ENCODE measurements at places on chromosomes 6 and 20.

DNA sequence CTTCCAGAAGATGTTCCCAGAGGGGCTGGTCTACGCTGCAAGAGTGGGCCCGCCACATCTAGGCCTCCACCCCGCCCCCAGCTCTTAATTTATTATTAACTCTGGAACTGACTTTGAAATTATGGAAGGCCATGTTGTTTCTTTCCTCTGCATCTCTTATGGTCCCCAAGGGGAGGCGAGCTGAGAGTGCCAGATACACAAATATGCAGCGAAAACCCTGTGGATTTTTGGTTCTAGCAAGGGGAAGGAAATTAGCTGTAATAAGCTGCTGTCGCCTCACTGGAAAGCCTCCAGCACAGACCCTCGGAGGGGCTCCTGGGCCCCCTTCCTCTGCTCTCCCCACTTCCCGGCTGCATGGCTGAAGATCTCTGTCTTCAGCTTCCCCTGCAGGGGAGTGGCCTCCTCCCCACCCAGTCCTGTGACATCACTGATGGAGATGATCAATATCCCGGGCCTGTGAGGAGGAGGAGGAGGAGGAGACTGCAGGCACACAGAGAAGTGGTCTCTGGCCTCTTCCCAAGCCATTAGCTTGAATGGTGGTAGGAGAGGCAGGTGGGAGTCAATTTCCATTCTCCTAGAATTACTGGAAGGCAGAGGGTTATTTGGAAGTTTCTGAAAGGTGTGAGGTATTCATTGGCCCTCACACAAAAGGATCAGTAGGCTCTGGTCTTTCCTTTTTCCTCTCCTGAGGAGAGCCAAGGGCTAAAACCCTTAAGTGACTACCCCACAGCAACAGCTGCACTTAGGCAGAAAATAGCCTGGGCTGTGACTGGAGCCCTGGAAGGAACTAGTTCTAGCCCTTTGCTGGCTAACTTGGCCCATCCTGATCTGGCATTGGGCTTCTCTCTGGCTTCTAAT, 39.7 kb upstream of the CCDC167 start:
- DNase-seq: no peak

- DNase-seq: no peak
Observed at GRCh38 chr6:106134087-106134770, 48.1 kb downstream of the PRDM1 start.

DNA sequence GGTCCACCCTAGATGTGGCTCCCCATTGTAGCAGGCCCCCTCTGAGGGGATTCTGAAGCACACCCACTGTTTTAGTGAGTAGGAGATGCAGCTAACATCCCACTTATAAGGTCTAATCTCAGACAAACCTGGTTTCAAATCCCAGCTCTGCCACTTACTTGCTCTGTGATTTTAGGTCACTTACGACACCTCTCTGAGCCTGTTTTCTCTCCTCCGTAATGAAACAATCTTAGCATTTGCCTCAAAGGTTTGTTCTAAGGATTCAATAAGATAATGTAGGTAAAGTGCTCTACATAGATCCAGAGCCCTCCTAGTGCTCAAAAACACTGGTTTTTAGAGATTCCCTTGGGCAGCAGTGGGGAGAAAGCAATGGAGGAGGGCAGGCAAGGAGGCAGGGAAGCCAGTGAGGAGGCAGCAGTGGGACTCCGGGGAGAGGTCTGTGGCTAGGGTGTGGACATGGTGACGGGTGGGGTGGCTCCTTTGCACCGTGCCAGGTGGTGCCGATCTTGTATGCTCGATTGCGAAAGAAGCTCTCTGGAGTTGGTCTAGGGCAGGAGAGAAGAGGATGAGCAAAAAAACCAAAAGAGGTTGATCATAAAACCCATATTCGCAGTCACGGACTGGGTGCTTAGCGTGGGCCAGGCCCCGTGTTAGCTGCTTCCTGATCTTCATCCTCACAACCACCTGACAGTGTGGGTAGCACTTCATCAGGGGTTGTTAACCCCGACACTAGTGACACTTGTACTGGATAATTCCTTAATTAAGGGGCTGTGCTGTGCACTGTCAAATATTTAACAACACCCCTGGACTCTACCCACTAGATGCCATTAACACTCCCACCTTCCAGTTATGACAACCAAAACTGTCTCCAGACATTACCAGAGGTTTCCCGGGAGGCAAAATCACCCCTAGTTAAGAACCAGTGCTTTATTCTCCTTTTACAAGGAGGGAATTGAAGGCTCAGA, 16.8 kb upstream of the PTGIS start:
- DNase-seq: no peak

- no peak for DNase-seq
Observed at GRCh38 chr20:2315440-2315778, 19.6 kb downstream of the TGM3 start.

DNA sequence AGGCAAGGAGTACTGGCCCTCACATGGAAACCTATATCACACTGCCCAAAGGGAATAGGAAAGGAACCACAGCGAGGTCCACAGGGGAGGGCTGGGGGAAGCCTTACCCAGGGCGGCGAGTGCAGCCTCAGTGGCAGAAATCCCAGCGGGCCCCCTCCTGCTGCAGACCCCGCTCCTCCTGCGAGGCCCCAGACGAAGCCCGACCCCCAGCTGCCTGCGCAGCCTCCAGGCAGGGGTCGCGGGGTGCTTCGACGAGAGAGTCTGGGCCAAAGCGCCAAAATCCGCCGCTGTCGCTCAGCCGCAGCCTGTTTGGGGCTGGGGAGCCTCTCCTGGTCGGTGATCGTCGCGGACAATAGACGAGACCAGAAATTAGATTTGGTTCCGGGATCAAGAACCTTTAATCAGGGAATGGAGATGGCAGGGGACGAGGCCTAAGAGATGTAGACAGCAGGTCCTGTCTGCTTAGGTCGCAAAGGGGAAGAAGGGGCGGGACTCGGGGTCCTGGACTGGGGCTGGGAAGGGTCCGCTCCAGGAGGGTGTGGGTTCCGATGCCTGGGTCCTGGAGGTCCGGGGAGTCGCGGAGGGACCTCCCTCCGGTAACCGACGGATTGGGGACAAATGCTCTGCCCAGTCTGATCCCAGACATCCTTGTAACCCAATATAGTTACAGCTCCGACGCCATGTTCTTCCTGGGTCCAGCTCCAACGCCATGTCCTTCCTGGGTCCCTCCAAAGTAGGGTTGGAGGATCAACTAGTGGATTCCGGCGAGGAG, 36.4 kb upstream of the HLA-E start:
- DNase-seq: no peak

GRCh38 chr20:33821270-33821836, 10.2 kb downstream of the CHMP4B start:
- DNase-seq: no peak

DNA sequence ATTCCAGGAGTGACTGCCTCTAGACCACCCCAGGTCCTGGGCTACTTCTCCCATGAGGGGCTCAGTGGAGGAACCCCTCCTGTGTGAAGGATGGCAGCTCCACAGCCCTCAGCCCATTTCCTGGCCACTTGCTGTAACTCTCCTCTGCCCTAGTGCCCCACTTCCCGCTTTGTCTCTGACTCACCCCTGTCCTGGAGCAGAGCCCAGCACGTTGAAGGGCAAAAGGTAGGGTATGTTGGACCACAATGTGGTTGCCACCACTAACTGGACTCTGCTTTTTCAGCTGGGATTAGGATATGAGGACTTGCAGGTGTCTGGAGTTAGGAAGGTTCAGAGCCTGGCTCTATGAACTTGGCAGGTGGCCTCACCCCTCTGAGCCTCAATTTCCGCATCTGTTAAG, 2.4 kb downstream of the MYBL2 start:
- no peak for DNase-seq

DNA sequence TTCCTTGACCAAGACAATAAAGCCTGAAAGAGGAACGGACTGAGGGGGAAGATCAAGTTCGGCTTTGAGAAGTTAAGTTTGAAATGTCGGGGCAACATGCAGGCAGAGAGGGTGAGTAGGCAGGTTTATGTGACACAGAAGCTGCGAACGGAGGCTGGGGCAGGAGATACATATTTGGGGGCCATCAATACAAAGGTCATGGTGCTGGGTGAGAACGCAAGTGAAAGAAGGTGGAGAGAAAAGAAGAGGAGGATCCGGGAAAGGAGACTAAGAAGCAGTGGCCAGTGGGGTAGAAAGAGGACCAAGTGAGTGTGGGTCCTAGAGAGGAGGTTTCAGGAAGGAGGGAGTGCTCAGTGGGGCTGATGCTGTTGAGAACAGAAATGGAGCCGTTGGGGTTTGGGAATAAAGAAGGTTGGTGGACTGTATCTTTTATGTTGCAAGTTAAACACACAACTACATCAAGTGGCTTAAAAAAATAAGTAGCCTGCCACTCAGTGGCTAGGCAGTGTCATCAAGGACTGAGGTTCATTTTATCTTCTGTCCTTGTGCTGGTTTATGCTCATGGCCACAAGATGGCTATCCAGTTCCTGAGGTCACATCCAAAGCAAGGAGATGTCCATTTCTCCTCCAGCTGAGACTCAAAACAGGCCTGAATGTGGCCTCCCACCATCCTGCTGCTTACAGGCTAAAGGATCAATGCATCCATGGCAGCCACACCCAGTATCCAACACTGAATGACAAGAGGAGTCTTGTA, 1.7 kb upstream of the BLCAP start:
- no peak for DNase-seq

GRCh38 chr20:34047917-34048316, 54.2 kb downstream of the RALY start:
- DNase-seq: no peak

GRCh38 chr6:162688751-162689345, 38.7 kb downstream of the PRKN start:
- no peak for DNase-seq

GRCh38 chr6:159074120-159074684, 29.4 kb upstream of the TAGAP start:
- DNase-seq: peak; percentile 50

DNA sequence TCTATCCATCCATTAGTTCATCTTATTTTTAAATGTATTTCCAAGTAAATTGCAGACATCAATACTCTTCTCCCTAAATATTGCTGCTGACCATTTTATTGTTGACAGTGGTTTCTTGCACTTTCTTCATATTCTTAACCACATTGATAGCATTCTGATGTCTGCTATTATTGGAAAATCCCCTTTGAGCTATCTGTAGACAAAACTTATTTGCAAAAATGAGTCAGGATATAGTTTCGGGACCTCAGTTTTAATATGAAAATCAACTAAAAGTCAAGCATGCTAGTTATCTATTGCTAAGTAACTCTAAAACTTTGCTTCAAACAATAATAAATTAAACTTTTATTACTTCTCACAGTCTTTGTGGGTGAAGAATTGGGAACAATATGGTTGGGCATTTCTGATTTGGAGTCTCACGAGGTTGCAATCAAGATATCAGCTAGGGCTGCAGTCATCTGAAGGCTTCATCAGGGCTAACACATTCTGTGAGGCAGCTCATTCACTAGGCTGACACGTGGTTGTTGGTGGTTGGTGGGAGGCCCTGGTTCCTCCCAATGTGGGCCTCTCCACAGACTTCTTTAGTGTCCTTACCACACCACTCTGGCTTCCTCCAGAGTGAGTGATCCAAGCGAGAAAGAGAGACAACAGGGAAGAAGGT, 32.7 kb downstream of the CD109 start:
- DNase-seq: no peak

- DNase-seq: no peak
Observed at GRCh38 chr6:97669191-97670031, 386.4 kb upstream of the MMS22L start.

All from HuH-7 (cell line).